ENCODE measurements at places on chromosomes 6 and 20.

DNA sequence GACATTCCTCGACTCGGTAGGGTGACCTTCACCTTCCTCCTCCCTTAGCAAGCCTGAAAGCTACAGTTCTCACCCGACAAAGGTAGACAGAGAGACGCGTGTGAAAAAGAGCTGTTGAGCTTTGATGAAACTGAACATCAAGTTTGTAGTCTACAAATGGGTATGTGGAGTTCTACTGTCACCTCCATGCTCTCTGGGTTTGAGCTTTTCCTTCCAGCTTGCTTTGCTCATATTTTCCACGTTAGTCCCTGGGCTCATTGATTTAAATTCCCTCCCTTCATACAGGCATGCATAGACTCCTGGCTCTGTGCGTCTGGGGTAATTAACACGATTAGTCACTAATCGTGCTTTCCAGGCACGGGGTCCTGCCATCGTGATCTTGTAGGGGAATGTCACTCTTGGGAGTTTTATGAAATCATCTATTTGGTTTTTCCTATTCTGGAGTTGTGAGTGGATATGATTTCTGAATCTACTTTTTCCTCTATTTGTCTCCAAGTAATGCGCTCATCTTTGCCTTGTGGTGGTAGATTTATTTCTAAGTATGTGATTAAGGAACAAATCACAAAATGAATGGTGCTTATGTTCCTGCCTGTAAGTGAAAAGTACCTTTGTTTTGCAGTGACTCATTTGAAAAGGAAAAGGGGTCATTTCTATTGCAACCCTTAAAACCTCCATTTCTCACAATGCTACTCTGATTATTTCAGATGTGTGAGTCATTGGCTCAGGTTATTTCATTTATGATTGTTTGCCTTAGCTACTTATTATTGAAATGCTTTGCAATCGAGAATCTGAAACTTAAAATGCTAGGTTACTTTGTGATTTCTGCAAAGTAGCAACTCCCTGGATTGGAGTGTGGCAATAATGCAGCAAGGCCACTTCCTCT, 154.6 kb downstream of the ZDHHC14 start:
- no peak for DNase-seq

GRCh38 chr6:127298475-127298874, 31.8 kb downstream of the RNF146 start:
- DNase-seq, result no peak

DNA sequence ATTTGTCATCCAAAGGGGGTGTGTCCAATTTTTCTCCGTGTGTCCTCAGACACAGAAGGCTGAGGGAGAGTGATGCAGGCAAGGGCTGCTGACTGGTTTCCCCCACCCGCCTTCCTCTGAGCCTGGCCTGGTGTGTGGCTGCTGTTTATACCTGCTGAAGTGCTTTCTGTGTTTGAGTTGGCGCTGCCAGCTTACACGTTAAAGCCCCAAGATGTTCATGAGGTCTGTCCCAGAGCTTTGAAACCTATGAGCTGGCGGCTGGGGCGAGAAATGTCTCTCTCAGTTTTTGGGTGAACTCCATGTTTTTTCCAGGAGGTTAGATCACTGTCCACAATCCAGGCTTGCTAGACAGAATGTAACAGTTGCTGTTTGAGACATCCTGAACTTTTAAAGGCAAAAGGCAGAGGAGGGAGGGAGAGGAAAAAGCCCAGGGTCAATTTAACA, 69.0 kb upstream of the CCN2 start:
- no peak for DNase-seq

DNA sequence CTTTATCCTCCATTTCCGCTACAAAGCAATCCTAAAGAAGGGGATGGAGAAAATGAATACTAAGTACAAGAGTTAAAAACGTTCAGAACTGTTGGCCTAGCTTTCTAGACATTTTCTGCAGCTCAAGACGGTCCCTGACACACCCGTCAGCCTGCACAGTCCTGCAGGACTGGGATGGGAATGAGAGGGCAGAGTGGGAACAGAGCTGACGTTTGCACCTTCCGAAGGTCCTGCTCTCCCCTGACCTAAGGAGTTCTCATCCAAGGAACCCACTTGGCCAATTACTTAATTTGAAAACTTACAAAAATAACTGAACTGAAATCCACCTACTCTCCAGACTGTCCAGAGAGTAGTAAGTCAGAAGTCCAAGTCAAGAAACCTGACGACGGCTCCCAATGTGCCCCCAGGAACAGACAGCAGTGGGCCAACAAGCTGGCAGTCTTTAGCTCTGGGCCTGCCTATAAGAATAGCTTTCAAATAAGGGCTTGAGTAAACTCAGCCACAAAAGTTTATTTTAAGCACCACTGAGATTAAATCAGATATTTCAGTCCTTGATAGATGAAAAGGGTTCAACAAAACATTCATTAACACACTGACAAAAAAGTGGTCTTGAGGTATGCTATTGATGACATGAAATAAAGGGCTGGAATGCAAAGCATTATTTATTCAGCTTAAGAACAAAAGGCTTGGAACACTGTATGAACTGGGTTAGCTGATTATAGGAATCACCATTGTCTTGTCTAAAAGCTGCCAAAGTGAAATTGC, 76.8 kb downstream of the CNKSR3 start:
- no peak for DNase-seq

DNA sequence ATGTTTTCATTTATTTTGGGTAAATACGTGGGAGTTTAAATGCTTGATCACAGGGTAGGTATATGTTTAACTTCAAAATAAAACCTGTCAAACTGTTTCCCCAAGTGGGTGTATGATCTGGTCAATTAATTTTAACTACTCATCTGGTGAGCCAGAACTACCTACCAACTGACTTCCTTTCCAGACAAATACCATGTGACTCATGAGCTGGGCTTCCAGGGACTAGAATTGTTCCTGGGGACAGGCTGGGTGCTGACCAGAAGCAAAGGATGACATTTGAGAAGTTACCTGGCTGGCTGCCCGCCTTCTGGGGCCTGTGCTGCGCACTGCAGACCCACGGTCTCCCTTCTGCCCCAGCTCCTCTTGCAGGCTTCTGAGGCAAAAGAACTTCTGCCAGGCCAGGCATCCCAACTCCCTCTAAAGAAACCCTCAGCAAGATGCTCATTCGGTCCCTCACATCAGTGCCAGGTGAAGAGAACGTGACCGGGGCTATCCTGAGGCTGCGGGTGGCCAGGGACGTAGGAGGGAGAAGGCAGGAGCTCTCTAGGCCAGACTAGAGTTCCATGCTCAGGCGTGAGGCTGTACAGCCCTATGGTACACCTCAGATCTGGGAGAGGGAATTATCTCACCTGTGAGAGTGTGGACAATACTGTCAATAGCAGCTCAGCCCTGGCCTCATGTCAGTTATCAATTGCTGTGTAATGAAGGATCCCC, 103.6 kb downstream of the JPH2 start:
- DNase-seq, result no peak

- DNase-seq, result no peak
Observed at GRCh38 chr6:162294029-162294428, 433.5 kb downstream of the PRKN start.

DNA sequence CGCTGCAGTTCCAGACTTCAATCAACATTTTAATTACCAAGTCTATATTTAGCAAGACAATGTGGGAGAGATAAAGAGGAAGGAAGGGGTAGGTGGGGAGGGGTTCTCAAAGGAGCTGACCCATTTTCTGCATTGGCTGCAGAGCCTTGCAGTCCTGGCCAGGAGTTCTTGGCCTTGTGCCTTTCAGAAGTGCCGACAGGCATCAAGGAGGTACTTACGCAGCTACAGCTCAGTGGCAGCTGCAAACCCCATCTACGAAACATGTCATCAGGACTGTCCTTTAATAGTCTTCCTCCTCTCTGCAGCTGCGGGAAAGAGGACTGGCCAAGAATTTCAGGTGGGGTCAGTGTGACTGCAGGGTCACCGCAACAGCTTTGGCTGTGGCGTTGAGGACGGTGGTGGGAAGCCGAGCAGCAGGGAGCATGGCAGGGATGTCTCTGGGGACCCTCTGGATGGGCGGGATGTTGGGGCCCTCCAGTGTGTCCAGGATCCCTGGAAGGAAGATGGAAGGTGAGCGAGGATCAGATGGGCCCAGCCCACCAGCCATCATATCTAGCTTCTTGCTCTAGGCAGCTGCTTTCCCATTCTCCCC, 1.8 kb upstream of the LRRC73 start:
- DNase-seq, result no peak

- no peak for DNase-seq
Observed at GRCh38 chr6:15522856-15523529, 139.8 kb downstream of the DTNBP1 start.

DNA sequence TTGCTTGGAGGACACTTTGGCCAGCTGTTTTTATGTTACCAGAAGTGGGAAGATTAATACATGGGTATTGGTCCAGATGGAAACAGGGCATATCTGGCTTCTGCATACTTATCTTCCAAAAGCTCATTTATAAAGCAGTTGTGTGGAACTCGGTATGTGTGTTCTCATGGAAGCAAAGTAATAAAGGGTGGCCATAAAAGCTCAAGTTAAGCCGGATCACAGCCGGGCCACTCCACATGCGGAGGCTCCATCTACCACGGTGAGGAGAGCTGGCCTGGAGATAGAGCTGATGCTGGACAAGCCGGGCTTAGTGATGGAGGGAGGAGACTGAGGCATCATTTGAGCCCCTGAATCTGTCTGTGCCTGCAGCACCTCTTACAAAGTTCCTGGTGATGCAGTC, 38.6 kb upstream of the KIF16B start:
- DNase-seq, result no peak

DNA sequence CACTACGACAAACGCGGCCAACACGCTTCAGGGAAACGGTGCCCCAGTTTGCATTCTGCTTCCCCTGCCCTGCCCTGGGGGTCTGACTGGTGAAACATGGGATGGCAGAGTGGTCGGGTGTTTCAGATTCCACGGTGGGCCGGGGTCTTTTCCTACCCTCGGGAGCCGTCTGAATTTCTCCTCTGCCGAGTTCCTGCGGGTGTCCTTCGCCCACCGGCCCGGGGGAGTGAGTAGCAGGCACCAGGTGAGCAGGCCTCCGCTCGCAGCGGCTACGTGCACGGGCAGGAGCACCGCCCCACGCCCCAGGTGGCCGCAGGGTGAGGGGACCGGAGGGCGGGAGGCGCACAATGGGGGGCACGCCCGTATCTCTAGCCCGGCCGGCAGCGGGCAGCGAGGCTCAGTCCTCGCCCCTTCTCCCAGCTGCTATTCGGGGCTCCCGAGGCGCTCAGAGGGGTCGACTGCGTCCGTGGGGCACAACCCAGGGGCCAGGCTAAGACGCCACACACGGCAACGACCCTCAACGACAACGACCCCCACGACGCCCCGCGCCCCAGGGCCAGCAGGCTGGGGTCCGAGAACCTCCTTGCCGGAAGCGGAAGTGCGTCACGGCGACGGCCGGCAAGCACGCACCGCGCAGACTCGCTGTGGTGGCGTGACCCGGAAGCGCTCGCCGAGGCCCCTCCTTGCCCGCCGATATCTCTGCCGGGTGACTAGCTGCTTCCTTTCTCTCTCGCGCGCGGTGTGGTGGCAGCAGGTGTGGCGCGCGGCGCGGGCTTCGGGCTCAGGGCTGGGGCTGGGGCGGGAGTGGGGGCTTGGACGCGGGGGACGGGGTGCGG, at the start of gene RPS21:
Gene RPS21, plus strand, starts transcription at position 721 of the 836 bp plus-strand sequence. CDS start 236 bp downstream, outside the sequence.
- DNase-seq, result peak; percentile 88

- no peak for DNase-seq
Observed at GRCh38 chr20:37749620-37750403, 56.0 kb downstream of the CTNNBL1 start.

DNA sequence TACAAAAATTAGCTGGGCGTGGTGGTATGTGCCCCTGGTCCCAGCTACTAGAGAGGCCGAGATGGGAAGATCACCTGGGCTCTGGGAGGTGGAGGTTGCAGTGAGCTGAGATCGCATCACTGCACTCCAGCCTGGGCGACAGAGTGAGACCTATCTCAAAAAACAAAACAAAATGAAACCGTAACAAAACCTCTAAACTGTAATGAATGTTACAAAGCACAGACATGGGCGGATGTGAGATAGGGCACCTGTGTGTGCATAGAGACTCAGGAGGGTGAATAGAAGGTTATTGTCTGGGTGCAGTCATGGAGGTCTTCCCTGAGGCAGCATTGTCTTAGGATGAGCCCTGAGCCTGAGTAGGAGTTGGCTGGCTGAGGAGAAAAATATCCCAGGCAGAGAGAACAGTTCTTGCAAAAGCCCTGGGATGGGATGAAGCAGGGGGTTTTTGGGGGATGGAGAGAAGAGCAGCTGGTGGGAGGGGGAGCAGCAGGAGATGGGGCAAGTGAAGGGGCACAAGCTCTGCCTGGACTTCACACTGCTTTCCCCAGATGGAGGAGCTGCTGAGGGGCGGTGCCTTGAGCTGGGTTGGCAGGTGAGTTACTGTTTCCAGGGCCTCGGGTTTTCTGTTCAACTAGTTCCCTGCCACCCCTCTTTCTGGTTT, 5.2 kb downstream of the BCAS4 start:
- DNase-seq, result no peak

DNA sequence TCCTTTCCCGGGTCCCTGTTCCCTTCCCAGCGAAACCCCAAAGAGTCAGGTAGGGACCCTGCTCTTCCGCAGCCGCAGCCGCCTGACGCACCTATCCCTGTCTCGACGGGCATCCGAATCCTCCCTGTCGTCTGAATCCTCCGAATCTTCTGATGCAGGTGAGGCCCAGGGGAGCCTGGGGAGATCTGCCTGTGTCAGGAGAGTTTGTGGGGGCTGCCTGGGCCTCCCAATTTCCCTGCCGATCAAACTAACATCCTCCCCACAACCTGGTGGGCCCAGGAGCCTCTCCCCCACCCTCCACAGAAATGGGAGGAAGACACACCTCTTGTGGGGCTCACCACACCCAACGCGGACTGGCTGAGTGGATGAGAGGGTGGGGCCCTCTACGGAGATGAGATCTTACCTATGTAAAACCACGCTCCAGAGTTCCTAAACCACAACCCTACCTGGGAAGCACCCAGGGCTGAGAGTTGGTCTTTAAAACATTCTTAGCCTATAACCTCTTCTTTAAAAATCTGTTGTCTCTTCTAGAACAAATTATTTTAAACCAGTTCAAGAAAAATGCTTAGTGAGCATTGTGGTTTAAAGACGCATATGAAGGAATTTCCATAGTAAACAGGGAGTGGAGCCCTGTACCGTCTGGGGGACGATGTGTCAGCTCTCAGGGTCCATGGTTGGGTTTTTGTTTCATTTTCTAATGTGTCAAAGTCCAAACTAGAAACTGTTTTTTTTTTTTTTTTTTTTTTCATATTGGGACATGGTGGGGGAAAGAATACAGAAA, 1.7 kb downstream of the CDC25B start:
- DNase-seq, result no peak

- DNase-seq, result no peak
Observed at GRCh38 chr6:158686791-158687381, 37.0 kb downstream of the SYTL3 start.

DNA sequence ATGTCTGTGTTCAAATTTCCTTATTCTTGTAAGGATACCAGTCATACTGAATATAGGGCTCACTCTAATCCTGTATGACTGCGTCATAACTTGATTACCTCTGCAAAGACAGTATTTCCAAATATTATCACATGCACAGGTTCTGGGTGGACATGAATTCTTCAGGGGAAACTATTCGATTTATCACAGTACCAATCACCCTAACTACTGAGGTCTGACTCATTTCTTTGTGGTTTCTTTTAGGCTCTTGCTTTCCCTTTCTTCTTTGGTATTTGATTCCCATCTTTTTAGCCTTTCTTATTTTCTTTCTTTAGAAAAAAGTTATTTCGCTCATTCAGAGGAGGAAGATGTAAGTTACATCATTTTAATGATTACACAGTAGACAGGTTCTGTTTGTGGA, 40.3 kb upstream of the TBX18 start:
- no peak for DNase-seq

Measured in activated CD4-positive, alpha-beta T cell treated with anti-CD3 and anti-CD28 coated beads, Interleukin-2, amount 50 U/mL, for 24 hours (primary cell).